ENCODE measurements at places on chromosomes 1 and 21.

- DNase-seq, result peak; percentile 63
These were observed 5.8 kb downstream of the ATP1B1 start for GRCh38 chr1:169112241-169112640.

GRCh38 chr1:162500805-162501204, 3.2 kb downstream of the UHMK1 start:
- DNase-seq, result no peak

GRCh38 chr21:16302851-16303282, 573.1 kb downstream of the USP25 start:
- peak; percentile 37 for DNase-seq

GRCh38 chr1:109060707-109061106, 15.1 kb downstream of the TAF13 start:
- DNase-seq, result no peak

GRCh38 chr1:205582046-205582445, 49.8 kb downstream of the ELK4 start:
- DNase-seq, result no peak

DNA sequence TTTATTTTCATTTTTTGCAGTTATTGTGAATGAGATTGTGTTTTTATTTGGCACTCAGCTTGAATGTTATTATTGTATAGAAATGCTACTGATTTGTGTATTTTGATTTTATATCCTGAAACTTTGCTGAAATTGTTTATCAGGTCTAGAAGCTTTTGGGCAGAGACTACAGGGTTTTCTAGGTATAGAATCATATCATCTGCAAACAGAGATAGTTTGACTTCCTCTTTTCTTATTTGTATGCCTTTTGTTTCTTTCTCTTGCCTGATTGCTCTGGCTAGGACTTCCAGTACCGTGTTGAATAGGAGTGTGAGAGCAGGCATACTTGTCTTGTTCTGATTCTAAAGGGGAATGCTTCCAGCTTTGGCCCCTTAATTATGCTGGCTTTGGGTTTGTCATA, 27.3 kb downstream of the ZNF691 start:
- no peak for DNase-seq

GRCh38 chr1:7579831-7580804, 191.0 kb upstream of the VAMP3 start:
- no peak for DNase-seq

GRCh38 chr1:235831148-235831547, 35.6 kb downstream of the LYST start:
- peak; percentile 34 for DNase-seq

GRCh38 chr1:186440584-186440983, 20.3 kb downstream of the PDC start:
- no peak for DNase-seq

DNA sequence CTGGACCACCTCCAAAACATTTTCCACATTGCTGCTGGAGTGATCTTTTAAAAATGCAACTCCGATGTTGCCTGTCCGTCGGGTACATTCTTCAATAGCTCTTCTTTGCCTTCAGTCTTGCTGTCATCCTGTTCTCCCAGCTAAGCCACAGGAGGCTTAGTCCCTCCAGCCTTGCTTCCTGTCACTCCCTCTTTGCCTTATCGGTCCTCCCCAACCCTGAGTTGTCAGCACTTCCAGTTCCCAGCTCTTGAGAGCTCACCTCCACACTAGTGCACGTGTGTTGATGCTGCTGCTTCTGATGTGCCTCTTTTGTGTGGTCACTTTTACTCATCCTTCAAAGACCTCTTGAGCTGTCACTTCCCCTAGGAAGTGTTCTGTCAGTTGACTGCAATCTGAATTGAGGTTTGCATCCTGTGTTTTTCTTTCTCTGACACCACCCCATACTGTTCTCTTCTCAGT, 15.3 kb downstream of the UCK2 start:
- peak; percentile 35 for DNase-seq

GRCh38 chr1:151574575-151575529, 34.7 kb downstream of the TUFT1 start:
- peak; percentile 84 for DNase-seq

DNA sequence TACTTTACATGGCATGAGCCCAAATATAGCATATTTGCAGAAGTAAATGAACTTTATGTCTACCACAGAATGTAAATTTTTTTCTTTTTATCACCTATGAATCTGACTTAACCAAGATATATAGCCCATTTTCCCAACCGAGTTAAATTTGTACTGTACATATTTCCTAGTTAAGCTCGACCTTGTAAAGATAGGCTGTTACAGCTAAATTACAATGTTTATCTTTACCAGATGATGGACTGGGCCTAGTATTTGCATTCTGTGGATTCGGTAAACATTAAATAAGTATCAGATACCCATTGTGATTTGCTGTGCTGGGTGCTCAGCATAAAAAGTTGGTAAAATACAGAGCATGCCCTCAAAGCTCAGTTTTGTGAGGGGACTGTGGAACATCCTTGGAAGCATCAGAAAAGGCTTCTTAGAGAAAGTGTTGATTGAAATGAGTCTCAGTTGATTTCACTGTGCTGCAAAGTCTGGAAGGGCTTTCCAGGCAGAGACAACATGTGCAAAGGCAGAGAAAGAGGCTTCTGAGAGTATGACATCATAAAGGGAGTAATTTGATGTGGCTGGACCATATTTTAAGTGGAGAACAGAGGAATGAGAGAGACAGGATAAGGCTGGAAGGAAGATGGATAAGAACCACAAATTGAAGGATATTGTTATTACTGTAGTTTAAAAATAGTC, 27.4 kb downstream of the MORC3 start:
- DNase-seq, result no peak

DNA sequence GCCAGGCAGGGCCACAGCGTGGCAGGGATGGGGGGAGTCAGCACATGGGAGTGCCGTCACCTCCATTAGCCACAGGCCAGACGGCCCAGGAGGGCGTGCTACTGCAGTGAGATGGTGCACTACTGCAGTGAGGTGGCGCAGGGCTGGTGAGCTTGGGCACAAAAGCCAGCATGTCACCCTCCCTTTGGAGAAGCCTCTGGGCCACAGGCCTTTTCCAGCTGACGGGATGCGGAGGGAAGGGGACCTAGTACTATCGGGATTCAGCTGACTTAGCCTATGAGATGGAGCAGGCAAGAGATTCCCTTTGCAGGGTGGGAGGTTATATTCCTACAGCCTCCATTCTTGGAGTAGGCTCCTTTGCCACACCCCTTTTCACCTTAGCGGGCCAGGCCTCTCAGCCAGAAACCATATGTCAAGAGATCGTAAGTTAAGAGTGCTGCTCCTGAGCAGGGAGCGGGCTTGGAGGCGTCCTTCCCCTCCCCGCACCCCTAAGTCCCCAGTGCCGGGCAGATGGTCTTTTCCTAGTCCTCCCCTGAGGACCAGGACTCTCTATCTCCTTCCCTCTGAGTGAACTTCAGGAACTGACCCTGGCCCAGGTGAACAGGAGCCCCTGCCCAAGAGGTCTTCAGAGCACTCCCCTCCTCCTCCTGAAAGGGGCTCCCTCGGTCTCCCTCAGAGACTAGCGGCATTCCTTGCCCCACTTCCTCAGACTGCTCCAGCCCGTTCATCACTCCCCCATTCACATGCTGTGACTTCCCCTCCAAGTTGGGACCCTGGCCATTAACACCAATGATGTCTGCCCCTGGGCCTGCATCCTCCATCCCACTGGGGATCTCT, 8.2 kb downstream of the NES start:
- no peak for DNase-seq

DNA sequence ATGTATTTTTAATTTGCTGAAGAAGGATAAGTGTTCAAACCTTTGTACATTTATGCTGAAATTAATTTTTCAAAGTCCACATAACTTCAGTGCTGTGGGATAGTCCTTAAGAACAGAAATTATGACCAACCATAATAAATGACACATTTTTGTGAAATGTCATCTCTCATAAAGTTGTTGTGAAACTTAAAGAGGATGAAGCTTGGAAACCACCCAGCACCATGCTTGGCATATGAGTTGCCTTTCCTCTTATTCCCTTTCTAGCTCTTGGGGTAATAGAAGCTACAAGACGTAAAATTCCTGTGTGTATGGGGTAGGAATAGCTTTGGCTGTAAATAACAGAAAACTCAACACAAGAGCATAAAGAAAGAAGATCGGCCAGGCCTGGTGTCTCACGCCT, 18.9 kb upstream of the USP24 start:
- no peak for DNase-seq

- DNase-seq, result peak; percentile 63
These were observed 1.7 kb downstream of the SPSB1 start for GRCh38 chr1:9294405-9294773.

DNA sequence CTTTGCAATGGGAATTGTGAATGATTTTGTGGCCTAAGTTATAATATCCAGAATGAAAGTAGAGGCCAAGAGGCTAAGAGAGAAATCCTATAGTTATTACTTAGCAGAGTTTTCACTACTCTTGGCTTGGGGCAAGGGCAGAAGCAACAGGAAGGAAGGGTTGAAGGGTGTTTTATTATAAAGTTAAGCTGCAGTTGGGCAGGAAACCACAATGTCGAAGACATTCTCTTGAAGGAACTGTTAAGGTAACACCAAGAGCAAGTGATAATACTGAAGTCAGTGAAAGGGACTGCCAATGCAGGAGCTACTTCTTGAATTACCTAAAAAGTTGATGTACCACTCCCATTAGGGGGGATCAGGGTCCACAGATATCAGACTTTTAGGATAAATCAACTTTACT, 8.3 kb downstream of the XCL2 start:
- DNase-seq, result no peak

DNA sequence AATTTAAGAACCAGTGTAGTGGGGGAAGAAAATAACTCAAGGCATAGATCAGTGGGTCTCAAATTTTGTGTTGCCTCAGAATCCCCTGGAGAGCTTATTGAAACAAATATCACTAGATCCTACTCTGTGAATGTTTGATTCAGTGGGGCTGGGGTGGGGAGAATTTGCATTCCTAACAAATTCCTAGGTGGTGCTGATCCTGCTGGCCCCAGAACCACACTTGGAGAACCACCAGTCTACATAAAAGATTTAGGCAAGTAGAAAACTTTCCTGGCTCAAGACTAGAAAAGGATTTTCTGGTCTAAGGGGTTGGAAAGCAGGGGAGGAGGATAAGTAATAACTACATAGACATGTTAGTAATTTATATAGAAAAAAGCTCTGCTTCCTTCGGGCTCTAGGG, 34.1 kb upstream of the C1orf21 start:
- DNase-seq, result no peak

- DNase-seq, result no peak
These were observed 77.8 kb downstream of the TMEM53 start for GRCh38 chr1:44596511-44596910.

DNA sequence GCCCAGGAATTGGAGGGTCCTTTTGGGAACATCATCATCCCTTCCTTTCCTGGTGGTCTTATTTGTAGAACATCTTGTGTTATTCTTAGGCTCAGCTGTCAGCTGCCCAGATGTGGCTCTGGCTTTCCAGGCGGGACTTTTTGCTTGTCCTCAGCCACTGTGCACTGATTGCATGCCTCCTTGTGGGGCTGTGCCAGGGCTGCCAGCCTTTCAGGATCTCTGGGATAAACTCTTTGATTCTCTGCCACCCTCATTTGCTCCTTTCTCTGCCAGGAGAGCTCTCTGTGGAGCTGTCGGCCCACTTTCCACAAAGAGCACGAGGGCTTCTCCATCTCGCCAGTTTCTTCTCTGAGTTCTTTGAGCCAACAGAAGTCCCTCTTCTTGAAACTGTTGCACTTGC, 63.1 kb downstream of the PTPRU start:
- DNase-seq, result no peak

DNA sequence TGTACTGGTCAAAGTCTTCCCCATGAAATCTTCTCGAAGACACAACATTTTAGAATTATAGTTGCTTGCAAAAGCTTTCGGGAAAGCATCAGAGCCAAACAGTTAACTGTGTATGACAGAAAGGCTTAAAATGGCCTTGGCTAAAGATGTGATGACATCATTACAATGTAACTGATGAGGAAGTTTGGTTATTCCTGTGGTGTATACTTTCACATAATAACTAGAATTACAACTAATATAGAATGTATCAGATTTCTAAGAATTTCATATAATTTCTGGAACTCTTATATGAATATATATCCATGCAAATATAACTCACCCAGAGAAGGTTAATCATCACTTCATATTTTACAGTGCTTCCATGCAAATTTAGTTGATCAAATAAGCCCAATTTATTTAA, 8.4 kb downstream of the TP73 start:
- DNase-seq, result no peak

DNA sequence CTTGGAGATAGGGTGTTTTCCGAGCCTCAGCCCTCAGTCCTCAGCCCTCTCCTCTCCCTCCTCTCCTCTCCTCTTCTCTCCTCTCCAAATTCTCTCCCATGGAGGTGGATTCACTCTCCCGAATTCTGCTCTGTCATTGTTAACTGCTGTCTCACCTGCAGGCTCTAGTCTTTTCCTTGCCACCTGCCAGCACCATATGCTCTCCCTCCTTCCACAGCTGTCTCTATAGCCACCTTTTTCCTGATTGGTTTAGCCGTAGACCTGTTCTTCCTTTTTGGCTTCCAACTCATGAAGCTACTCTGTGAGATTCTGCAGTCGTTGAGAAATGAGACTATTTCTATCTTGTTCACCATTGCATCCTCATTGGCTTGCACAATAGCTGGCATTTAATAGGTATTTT, 19.7 kb downstream of the COG2 start:
- DNase-seq, result no peak

DNA sequence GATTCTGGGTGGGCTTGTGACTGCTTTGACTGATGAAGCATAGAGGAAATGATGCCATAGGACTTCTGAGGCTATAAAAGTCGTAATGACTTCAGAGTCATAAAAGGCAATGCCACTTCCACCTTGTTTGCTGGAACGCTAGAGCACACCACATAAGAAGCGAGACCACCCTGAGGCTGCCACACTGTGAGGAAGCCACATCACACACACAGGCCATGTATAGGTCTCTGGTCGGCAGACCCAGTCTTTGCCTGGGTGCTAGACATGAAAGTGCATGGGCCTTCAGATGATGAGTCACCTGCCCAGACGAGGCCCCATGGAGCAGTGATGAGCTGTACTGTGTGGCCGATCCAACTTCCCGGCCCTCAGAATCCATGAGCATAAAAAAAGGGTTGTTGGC, 14.2 kb upstream of the KANK4 start:
- no peak for DNase-seq

- DNase-seq, result no peak
These were observed 8.1 kb upstream of the POFUT2 start for GRCh38 chr21:45295576-45296365.

DNA sequence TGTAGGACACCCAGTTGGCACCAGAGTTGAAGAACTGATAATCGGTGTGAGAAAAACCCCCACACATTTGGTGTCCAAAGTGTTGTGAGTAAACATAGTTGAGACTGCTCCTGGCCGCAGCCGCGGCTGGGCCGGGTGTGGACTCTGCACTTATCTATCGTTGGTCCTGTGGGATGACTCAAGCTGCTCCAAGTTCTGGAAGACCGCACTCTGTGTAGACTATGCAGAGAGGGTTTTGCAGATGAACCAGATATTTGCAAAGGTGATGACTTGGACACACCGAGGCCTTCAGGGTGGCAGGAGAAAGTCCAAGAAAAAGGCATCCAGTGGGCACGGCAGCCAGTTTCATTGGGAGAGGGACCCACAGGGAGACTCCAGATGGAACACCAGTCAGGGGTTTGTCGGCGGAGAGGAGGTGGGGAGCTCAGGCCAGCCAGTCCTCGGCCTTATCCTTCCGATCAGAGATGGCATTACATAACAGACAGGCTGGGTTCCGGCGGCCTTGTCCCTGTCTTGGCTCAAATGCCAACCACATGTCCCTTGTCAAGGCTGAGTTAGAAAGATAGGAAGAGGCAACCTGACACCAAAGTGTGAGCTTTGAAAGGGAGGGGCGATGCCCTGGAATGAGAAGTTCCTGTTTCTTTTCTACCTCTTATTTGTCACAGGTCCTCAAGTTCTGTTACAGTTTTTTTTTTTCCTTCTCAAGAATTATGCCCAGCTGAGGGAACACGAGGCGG, 21.1 kb downstream of the C2CD2 start:
- DNase-seq, result peak; percentile 72

GRCh38 chr1:106564192-106564591, 492.3 kb upstream of the PRMT6 start:
- no peak for DNase-seq

Data from fibroblast of pulmonary artery (primary cell).